WERI-Rb-1 (cell line): ENCODE measurements at places on chromosomes 7 and 10.

DNA sequence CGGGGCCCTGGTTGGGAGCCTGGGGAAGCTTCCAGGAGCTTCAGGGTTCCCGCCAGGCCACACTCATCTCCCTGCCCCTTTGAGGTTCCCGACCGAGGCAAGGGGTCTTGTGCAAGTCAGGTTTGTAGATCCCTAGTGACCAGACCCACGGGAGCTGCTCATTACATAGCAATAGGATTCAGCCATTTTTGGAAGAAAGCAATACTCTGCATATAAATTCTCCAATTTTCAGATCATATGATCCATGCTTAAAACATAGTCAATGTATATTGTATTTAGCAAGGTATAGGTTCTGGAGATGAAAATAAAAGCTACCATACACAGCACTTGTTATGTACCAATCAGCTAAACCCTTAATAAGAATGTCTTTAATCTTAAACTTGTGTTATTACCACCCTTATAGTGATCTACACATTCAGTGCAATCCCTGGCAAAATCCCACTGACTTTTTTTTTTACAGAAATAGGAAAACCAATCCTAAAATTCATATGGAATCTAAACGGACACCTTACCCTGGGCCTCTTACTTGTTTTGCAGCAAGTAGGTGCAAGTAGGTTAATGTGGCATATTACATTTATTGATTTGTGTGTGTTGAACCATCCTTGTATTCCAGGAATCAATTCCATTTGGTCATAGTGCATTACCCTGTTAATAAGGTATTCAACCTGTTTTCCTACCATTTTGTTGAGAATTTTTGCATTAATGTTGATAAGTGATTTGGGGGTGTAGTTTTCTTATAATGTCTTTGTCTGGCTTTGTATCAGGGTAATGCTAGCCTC lies 13.8 kb upstream of the FKBP9 start:
- DNase-seq = no peak

DNA sequence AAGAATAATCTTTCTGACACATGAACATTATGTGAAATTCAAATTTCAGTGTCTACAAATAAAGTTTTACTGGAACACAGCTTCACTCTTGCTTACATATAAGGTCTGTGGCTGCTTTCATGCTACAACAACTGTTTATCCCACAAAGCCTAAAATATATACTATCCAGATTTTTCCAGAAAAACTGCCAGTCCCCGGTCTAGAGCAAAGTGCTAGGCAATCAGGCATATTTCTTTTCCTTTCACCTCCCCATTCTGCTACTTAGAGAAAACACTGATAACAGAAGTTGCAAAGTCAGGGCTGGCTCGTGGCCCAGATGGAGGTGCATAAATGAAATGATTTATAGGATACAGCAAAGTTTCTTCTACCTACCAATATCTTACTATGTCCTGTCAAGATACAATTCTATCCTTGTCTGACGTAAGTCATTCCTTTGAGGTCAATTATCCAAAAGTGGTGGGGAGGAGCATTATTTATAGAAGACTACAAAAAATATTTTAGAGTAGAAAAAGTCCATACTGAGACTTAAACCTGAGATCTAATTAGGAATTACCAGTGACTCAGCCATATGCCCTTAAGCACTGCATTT lies 384.1 kb downstream of the NXPH1 start:
- DNase-seq = peak; percentile 33

- no peak for DNase-seq
Observed at GRCh38 chr10:95559471-95559870, 1.7 kb downstream of the SORBS1 start.

DNA sequence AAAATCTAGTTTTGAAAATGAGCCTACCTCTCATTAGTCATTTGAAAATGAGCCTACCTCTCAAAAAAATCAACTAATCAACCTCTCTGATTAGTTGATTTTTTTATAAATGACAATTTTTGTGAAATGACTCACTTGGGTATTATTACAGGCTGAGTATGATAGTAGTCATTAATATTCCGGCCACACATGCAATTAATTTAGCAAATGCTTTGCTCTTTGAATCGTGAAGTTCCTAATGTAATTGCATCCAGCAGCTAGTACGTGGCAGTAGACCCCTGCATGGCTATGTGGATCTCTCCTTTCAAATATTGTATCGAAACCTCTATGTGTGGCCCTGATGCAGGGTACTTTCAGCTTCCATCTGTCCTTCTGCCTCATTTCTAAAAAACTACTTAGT lies 245.9 kb upstream of the PHYHIPL start:
- DNase-seq = no peak

GRCh38 chr7:94335586-94335985 lies 59.1 kb upstream of the COL1A2 start:
- DNase-seq = peak; percentile 50

- DNase-seq = peak; percentile 50
Observed at GRCh38 chr10:102714621-102715455, at the start of gene SFXN2. TSS of gene SFXN2 (plus strand) at chr10:102714636. CDS start at chr10:102726637, 12,001 bp downstream.

DNA sequence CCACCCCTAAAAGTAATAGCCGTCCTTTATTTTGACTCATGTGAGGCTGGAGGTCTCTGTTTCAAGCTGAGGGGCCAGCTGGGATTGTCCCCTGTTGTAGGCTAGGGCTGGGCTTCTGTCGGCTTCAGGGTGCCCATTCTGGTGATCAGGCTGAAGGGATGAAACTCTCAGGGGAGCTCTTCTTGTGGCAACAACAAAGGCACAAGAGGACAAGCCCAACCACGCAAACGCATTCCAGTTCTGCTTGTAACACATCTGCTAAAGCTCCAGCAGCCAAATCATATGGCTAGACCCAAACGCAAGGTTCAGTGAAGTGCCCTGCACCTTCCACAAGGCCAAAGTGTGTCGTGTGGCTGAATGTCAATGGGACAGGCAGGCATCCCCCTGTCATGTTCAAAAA lies 405.7 kb downstream of the INHBA start:
- no peak for DNase-seq

GRCh38 chr7:100688326-100688860 lies 5.7 kb downstream of the GIGYF1 start:
- DNase-seq = no peak

GRCh38 chr10:127313996-127314700 lies 117.8 kb upstream of the INSYN2A start:
- no peak for DNase-seq

DNA sequence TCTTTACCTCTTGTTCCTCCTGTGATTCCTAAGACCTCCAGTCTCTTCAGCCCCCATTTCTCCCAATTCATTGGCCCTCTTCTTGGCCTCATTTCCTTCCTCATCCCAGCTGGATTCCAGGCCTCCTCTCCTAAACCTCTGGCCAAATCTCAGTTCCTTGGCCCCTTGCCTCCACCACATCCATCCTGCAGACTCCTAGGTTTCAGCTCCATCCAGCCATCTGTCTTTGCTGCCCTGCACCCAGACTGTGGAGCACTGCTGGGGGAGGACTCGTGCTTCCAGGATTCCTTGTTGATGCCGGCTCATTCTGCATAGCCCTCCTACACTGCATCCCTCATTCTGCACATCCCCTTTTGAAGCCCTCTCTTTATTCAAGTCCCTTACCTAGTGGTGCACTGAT lies 6.7 kb downstream of the PLAC9 start:
- DNase-seq = no peak

DNA sequence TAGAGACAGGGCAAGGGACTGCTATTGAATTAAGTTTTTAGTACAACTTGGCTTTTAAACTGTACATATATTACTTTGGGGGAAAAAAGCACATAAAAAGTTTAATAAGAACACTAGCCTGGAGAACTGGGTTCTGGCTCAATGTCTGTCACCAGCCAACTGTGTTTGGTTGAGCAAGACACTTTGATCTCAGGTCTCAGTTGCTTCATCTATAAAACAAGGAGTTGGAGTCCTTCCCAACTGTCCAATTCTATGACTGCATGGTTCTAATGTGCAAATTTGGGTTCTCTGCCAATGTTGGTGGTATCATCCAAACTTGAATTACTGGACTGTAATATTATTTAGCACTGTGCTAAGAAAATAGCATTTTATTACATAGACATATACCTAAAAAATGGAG lies 50.3 kb downstream of the ATXN7L1 start:
- no peak for DNase-seq

DNA sequence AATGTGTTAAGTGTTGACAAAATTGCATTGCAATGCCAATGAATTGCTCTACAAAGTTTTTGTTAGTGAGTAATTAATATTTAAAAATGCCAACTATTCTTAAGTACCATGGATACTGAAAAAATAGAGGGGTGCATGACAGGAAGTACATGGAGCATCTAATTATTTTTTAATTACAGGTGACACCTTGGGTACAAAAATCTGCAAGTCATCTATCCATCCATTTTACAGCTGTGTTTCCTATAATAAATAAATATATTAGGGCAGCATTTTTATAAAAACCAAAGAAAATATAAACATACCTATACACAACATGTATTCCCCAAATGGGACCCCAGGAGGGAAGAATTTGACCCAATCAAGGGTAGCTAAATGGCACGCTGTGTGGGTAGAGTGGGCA lies 304.6 kb downstream of the XPNPEP1 start:
- no peak for DNase-seq

DNA sequence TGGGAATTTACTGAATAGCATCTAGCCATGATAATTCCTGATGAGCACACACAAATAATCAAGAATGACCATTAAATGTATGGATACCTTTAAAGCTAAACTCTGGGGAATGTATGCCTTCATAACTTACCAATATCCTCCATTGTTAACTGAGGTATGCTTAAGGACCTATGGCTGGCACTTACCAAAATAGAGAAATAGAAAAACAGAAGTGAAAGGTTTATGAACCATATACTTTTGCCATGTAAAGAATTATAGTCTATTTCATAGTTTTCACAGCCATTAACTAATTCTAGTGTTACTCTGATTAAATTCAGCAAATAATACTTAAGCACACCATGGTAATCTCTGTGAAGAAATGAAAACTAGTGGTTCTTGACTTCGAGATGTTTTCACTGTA lies 1360.6 kb upstream of the LRRTM3 start:
- no peak for DNase-seq

DNA sequence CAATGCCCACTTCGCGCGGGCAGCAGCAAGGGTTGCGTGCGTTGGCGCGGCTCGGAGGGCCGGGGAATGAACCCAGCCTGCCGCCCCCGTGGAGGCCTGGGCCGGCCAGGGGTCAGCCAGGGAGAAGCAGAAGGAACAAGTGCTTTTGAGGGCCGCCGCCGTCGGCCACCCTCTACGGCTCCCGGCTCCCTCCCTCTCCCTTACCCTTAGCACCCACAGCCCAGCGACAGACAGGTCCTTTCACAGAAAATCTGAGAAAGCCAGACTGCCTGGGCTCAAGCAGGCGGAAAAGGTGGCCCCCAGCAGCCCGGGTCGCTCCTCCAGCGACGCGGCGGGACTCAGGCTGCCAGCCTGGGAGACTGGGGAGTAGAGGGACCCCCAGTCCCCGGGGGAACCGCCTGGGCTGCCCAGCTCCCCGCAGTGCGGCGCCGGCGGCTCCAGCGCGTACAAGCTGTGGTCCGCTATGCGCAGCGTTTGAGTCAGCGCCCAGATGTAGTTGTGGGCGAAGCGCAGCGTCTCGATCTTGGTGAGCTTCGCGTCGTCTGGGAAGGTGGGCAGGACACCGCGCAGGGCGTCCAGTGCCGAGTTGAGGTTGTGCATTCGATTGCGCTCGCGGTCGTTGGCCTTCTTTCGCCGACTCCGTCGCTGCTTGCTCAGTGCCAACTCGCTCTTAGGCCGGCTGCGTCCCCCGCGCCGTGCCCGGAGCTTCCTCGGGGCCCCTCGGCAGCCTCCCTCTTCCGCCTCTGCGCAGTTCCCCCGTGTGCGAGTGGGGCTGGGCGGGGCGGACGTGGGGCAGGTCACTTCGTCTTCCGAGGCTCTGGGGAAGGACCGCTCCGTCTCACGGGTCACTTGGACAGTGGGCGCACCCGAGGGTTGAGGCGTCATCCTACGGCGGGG lies 815 bp downstream of the NEUROG3 start:
- DNase-seq = no peak

- no peak for DNase-seq
Observed at GRCh38 chr7:51577390-51577789, 260.8 kb upstream of the COBL start.

DNA sequence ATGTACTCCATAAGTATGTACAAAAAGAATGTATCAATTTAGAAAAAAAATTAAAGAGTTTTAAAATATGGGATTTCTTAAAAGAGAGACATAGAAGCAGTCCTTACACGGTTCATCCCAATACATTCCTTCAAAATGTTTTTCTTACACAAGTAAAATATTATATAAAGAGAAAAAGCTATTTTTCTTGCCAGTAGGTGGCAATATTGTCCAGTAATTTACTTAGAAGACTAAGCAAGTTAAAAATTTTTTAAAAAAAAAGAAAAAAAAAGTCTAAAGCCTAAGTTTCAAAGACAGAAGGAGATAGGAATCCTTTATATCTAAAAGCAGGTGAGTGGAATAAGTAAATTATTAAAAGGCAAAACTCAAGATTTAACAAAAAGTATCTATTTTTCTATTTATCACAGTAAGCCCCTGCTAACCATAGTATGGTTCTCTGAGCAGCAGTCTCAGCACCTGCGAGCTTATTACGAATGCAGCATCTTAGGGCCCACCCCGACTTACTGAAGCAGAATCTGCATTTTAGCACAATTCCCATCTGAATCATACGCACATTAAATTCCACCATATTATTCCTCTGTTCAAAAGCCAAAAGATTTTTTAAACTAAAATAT lies 240.6 kb downstream of the DGKI start:
- no peak for DNase-seq
